ENCODE measurements at places on chromosomes 16 and 17.

DNA sequence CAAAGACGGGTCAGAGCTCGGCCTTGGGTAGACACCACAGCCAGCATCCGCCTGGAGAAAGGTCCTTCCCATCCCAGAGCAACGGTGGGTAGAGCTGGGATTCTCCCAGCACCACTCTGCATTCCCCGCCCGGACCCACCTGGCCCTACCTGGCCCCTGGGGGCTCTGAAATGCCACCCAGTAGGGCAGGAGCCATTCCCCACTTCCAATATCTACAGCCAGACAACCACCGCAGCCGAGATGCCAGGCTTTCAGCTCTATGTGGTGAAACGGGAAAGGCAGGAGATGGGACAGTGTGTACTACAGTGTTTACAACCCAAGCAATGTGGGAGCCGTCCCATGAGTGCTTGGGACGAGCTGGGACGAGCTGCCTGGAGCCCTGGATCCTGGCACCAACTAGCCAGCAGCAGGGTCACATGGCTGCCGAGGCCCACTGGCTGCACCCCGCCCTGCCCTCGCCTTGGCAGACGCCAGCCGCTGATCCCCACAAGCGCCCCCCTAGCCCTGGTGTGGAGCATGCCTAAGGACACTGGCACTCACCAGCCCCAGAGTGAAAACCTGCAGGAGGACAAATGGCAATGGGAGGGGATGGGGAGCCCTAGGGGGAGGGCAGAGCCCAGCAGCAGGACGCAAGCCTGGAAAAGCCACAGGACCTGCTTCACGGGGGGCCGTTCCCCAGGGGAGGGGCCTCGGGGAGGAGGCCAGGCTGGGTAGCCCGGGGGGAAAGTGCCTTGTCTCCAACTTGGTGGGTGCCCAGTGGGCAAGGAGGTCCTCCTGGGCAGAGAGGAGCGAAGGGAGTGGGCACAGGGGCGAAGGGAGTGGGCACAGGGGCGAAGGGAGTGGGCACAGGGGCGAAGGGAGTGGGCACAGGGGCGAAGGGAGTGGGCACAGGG, 13.5 kb downstream of the TMC6 start:
- DNase-seq, result no peak

DNA sequence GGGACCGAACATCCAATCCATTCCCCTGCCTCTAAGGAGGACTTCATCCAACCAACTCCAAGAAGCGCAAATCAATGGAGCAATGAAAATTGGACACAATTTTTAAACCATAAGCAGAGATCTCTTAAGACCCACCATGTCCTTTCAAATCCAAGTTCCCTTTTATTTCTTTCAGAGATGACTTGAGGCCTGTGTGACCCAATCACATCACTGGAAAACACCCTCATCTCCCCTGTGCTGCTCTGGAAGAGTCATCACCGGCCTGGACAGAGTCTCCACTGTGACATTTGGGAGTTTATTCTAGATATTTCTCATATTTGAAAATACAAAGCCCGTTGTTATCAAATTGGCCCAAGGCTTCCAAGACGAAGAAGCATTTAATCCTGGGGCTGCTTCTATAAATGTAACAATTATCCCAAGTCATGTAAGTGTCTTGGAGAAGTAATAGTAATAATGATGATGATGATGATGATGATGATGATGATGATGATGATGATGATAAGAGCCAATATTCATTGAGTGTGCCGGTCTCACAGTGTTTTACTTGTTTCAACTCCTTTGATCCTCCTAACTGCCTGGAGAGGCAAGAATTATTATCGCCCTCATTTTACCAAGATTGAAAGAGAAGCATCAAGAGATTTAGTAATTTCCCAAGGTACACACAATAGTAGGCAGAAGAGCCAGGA, 72.1 kb downstream of the COPRS start:
- no peak for DNase-seq

- no peak for DNase-seq
These were observed 461.3 kb downstream of the PMP22 start for GRCh38 chr17:14803826-14804225.

DNA sequence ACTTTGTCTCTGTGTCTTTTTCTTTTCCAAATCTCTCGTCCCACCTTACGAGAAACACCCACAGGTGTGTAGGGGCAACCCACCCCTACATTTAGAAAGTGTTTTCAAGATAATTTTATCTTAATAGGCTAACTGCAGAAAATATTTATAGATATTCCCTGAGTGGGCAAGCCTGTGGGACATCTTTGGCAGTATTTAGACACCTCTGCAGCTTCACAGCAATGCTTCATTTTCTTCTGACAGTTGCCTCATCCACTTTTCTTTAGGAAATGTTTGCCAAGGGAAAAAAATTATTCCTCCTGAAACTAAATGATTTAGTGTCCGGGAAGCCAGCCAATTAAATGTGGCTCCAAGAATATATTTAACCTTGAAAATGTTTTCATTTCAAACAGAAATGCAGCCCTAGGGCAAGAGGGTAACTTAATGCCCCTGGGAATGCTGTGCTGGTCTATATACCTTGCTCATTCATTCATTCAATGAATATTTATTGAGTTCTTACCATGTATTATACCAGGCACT, 290.4 kb downstream of the ABCC12 start:
- no peak for DNase-seq

DNA sequence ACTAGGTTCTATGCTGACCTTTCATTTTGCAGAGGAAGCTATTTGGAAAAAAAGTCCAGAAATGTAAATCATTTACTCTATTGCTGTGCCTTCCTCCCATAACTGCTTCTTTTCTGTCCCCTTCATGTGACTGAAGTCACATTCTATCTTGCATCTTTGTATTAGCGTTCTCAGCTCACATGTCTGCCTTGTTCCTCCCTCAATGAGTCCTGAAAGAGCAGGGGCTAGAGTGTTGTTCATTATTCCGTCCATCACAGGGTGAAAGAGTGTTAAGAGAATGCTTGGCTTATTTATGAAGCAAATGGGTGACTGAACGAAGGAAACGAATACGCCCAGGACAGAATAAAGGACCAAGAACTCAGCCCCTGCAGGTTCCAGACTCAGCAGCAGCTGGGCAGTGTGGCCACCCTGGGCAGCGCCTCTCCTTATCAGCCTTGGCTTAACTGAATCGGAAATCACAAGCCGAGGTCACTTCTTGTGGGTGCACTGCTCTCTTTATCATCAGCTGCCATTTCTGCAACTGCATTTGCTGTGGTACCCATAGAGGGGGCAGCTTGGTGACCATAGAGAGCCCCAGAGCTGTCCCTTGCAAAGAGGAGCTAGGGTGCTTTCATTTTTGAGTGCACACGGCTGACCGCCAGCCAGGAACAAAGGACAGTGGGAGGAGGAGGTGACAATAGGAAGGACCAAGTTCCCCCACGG, 1.8 kb upstream of the PIK3R6 start:
- no peak for DNase-seq

DNA sequence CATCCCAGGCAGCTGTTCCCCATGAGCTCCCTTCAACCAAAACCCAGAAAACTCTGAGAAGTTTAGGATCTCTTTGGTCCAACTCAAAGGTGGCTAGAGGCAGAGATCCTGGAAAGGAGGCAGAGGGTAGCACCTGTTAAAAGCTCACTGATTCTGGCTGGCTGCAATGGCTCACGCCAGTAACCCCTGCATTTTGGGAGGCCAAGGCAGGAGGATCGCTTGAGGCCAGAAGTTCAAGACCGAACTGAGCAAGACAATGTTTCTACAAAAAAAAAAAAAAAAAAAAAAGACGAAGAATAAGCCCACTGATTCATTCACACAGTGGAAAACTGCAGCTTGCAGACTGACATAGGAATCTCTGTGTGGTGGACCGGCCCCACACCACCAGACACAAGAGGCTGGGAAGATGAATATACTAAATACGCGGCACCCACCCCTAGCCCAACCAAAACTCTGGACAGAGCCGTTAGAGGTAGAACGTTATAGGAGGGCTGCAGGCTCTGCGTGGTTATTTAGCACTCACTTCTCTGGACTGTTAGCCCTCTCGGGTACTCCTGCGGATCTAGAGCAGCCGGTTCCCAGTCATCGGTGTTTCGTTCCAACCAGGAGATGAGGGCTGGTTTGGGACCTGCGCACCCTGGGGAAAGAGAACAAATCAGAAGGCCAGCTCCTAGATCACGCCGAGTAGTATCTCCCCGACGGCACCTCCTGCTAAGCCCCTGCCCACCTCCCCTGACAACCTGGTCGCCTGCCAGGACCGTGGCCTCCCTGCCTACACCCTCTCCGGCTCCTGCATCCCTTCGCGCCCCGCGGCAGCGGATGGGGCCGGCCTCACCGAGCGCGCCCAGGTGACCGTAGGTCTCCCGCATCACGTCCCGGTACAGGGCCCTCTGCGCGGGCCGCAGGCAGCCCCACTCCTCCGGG, 925 bp downstream of the ZNF689 start:
- DNase-seq, result no peak

DNA sequence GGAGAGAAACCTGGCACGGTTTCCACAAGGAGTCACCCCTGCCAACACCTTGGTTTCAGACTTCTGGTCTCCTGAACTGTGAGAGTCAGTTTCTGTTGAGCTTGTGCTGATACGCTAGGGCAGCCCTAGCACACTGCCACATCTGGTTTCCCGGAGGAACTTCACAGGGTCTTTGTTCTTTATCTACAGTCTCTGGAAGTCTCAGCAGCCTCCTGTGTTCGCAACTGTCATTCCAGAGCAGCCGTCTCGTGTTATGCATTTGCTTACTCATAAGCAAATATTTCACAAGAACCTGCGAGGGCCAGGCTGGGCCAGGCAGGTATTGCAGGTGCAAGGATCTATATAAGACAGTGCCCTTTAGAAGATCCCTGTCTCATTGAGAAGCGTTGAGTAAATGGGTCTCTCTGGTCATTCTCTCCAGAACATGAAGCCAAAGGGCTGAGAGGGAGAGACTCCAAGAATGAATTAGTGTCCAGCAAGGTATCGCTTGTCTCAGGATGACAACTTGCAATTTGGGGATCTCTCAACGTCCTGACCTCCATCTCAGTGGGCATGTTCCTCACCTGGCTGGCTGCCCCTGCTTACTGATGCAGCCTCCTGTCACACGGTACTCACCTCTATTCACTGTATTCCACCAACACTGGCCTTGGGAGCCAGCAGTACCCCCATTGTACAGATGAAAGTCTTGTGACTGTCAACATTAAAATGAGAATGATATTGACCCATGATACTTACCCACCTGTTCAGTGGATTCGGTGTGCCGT, 141.2 kb downstream of the WWOX start:
- DNase-seq, result no peak

GRCh38 chr16:66116163-66117002, 250.1 kb upstream of the CDH5 start:
- no peak for DNase-seq

DNA sequence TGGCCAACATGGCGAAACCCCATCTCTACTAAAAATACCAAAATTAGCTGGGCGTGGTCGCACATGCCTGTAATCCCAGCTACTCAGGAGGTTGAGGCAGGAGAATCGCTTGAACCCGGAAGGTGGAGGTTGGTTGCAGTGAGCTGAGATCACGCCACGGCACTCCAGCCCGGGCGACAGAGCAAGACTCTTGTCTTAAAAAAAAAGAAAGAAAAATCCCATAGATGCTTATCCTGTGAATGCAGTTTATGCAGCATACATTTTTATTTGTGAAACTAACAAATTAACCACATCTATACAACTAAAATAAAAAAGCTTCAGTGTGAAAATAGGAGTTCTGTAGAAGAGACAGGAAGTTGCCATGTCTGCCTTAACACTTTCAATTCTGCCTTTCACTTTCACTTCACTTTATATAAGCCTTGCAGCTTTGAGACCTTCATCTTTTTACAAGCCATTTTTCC, 7.1 kb downstream of the IGSF6 start:
- DNase-seq, result no peak

- no peak for DNase-seq
These were observed 2.7 kb upstream of the GJC1 start for GRCh38 chr17:44832805-44833204.

DNA sequence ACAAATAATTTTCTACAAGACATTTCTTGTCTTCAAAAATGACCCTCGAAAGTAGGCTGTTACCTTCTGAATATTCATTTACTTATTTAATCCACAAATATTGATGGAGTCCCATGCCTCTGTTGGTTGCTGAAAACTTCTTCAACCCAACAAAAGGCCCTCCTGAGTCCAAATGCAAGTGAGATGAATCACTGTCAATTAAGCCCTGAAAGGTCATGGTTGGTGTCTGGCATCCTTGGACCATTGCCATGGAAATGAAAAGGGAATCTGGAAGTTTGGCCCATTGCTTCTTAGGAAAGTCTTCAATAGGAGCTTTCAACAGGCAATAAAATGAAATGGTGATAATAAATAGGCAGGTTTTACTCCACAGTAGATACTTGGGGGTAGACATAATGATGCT, 364.7 kb upstream of the DYNLRB2 start:
- no peak for DNase-seq

DNA sequence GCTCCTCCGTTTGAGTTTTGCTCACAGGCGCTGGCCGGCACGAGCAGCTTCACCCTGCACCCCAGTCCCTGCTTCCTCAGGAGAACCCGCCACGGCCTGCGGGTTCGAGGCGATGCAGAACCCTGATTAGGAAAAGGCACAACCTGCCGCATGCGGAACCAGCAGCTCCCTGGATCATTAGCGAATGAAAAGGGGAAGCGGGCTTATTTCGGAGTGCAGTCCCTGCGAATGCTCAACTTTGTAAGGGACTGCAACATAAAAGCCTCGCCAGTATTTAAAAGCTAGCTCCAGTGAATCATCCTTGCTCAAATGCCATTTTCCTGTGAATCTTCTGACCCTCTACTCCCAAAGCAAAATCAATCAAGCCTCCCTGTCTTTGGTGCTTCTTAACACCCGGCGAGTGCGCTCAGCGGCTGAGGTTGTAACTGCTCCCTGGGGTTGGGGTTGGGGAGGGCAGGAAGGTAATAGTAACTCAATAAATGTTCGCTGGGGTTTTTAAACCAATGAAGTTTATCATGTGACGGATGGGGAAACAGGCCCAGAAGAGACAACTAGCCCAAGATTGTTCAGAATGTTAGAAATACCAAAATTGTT, 678 bp upstream of the AKAP10 start:
- no peak for DNase-seq

DNA sequence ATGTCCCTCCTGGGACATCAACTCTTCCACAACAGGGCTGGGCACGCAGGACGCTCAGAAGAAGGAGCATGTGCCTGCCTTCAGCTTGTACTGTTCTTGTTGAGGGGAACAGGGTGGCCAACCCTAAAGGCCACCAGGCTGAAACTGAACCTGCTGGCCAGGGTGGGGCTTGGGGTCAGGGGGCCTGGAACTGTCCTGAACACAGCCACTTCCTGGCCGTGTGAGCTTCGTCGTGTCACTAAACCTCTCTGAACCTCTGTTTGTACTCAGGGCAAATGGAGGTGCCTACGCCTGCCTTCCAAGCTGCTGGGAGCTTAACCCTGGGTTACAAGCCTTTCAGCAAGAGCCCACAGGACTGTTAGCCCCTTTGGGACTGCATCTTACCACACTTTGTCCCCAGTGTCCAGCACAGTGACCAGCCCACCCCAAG, 6.7 kb downstream of the ARHGAP27 start:
- DNase-seq, result no peak

- DNase-seq, result no peak
These were observed 4.9 kb downstream of the IRX6 start for GRCh38 chr16:55328611-55329569.

- no peak for DNase-seq
These were observed 18.1 kb upstream of the DNAH17 start for GRCh38 chr17:78595135-78595810.
